ENCODE measurements at places on chromosomes 3 and 15. TPM values are rescaled to one million over a fixed set of nuclear protein-coding genes. Genes with fewer than 3 reads are reported as not detected.
A peak's percentile ranks its signal among the peaks of the same experiment; 100 is the strongest.

DNA sequence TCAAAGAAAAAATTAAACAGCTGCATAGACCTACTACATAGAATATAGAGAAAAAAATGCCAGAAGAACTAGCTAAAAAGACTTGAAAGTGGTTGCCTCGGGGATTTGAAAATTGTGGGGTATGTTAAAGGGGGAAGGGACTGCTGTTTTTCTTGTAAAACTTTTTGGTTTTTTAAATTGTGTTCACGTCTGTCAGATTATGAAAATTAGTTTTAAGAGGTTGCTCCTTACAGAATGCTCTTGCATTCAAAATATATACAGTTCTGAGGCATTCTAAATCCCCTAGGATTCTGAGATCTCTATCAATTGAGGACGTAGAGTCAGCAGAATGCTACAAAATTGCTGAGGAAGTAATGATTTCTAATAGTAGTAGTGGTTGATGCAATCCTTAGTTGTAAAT lies 28.6 kb downstream of the PIAS1 start:
- no peak for DNase-seq

DYNLT2B gene
- 31.0 TPM for total RNA-seq

DNA sequence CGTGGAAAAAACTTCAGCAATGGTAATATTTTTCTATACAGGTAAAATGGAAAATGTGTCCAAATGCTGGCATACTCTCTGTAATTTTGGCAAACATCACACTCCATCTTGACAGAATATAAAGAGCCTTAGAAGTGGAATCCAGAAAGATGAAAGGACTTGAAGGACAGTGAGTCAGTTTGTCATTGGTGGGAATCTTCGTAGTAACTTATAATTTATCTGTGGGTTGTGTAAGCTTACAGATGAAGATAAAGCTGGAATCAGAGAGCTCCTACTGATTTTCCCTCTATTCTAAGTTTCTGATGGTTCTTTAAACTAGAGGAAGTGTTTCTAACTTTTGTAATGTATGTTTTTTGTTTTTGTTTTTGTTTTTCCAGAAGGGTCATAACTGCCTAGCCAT lies 8.7 kb upstream of the PDZRN3 start:
- DNase-seq: no peak

DNA sequence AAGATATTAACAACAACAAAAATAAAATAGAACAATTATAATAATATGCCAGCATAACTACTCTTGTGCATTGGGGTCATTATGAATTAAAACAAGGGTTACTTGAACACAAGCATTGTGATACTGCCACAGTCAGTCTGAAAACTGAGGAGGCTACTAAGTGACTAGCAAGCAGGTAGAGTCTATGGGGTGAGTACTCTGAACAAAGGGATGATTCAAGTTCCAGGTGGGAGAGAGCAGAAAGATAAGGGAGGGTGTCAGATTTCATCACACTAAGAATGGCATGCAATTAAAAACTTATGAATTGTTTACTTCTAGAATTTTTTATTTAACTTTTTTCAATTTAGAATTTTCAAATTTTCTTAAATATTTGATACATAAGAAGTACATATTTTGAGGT lies 754.4 kb upstream of the GOLIM4 start:
- DNase-seq: no peak

RTP3 gene
- 0.20 TPM for total RNA-seq

SLC22A13 gene
- not detected for total RNA-seq

- DNase-seq: peak; percentile 80
Observed at GRCh38 chr3:156445117-156446090, 109.5 kb downstream of the SSR3 start.

Data from M059J (cell line).